ENCODE measurements at places on chromosomes 7 and 10.

- no peak for DNase-seq
Measured at GRCh38 chr10:73889014-73889413, 14.7 kb upstream of the CAMK2G start.

GRCh38 chr10:129854796-129855705 lies 109.0 kb downstream of the EBF3 start:
- DNase-seq, result no peak

GRCh38 chr7:134739362-134739761 lies 40.1 kb upstream of the CALD1 start:
- no peak for DNase-seq

DNA sequence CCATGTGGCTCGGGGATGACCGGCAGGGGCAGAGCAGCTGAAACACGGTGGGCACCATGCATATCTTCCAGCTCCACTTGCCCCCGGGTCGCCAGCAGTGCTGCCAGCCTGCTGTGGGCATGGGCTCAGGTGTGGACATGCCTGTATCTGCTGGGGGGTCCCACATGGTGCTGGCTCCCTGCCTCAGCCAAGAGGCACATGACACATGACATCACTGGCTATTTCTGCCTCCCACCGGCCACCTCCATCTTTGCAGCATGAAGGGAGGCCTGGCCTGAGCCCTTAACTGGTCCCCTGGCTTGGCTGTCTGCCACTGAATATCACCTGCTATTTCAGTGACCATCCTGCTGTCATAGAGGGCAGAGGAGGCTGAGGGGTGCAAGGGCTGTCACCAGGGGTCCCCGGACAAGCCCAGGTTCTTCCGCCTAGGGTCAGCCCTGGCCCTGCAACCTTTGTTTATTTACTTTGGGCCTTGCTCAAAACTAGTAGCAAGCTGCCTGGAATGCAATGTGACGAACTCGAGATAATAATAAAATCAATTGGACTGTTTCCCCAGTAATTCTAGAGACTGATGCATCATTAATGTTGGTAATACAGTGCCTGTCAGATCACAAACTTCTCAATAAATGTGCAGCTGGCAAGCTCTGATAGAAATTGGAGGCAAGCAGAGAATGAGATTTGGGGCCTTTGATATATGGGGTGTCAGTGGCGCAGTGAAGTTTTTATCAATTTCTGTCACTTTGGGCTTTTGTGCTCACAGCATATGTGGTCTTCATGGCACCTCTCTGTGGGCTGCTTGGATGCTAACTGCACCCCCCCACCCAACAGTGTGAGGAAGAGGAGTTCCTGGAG lies 28.5 kb downstream of the ZMIZ1 start:
- DNase-seq, result no peak

- no peak for DNase-seq
Measured at GRCh38 chr10:76554478-76554877, 1083.1 kb downstream of the KCNMA1 start.

DNA sequence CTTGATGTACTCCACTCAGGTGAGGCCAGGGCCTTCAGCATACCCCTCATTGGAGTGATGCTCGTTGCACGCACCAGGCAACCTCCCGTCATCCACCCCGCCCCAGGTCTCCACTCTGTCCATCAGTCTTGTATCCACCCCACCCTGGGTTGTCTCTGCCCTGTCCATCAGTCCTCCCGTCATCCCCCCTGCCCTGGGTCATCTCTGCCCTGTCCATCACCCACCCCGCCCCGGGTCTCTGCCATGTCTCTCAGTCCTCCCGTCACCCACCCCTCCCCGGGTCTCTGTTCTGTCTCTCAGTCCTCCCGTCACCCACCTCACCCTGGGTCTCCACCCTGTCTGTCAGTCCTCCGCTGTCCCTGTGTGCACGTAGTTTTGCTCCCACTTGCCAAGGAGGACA lies 59.9 kb downstream of the WDR37 start:
- no peak for DNase-seq

DNA sequence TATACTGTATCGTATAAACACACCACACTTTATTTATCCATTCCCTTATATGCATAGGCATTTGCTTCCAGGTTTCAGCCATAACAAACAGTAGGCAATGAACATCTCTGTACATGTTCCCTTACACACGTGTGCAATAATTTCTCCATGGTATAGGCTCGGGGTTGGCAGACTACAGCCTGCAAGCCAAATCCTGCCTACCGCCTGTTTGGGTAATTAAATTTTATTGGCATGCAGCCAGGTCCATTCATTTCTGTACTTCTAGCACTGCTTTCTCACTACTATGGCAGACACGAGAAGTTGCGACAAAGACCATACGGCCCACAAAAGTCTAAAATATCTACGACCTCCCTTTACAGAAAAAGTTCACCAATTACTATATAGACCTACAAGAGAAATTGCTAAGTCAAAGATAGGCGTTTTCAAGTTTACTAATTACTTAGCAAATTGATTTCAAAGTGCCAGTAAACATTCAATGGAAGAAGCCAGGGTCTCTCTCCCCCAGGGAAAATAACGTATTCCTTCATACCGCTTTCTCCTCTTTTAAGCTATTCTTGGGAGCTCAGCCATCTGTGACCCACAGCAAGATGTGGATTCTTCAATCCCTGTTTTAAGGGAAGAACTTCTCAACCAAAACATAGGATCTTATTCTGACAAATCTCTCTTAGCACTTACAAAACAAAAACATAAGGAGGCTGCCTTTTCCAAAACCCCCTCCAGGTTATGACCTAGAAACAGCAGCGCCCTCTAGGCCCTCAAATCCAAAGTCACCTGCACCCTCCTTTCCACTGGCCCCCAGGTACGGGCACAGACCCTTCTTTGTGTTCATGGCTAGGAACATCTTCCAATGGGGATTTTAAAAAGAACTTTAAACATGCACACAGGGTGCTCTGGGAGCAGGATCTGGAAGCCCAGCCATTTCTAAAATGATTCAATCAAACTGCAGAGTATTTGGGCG lies 100.5 kb downstream of the FGFR2 start:
- no peak for DNase-seq

- no peak for DNase-seq
Measured at GRCh38 chr10:95280637-95281036, 10.2 kb downstream of the PDLIM1 start.

DNA sequence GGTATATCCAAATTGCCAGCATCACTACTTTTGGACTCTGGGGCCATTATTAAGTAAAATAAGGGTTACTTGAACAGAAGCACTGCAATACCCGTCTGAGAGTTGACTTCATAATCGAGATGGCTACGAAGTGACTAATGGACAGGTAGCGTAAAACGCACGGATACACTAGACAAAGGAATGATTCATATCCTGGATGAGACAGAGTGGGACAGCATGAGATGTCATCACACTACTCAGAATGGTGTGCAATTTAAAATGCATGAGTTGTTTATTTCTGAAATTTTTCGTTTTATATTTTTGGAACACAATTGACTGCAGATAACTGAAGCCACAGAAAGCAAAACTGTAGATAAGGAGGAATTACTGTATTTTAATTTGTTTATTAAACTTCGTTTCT lies 421.5 kb upstream of the LRGUK start:
- no peak for DNase-seq

DNA sequence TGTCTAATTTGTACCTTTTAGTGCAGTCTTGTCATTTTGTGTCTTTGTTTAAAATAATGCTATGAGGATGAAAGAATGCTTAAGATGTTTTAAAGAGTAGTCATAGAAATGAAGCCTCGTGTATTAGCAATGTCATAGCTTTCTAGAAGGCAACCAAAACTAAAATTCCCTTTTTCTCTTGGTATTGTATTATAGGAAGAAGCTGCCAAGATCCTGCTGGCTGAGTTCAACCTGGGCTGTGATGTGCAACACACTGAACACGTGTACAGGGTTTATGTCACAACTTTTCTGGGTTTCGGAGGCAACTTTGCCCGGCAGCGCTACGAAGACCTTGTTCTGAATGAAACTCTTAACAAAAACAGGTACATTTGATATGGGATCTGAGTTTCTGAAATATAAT lies 36.2 kb downstream of the COX15 start:
- DNase-seq, result no peak

DNA sequence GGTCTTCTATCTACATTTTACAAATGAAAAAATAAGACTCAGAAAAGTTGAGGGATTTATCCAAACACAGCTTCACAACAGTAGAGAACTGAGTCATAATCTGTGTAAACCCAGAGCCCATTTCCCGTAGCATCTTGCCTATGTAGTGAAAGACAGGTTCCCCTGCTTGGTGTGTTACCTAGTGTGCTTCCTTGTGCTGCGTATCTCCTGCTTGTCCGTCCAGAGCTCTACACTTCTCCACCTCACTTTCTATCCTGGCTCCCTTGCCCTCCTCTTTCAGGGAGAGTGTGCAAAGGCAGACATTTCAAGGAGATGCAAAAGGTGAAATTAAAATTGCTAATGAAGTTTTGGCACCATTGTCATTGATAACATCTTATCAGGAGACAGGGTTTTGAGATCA lies 1.4 kb upstream of the ASNS start:
- no peak for DNase-seq

DNA sequence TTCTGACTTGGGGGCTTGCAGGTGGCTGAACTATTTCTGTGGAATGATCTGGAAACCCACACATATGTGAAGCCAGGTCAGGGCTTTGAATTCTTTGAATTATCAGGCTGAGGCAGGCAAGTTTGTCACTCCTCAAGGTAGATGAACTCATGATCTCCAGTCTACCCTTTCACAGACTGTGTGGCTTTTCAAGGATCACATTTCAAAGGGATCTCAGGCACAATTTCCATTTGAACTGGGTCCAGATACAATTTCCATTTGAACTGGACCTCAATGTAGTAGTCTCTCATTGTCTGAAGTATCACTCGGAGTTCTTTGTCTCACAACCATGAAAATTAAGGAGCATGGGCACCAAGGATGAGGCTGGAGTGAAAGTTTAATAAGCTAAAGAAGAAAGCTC lies 25.7 kb upstream of the EIF4H start:
- DNase-seq, result no peak

DNA sequence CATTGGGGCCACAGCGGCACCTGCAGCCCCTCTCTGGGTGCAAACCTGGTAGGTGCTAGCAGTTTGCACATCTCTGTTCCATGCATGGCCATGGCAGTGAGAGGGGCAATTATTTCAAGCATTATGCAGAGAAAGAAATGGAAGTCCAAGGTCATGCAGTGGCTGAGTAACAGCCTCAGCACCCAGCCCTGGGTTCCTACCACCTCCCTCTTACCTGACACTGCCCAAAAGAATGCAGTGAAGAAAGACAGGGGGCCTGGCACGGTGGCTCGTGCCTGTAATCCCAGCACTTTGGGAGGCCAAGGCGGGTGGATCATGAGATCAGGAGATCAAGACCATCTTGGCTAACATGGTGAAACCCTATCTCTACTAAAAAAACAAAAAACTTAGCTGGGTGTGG lies 4.9 kb upstream of the CHST12 start:
- DNase-seq, result no peak

DNA sequence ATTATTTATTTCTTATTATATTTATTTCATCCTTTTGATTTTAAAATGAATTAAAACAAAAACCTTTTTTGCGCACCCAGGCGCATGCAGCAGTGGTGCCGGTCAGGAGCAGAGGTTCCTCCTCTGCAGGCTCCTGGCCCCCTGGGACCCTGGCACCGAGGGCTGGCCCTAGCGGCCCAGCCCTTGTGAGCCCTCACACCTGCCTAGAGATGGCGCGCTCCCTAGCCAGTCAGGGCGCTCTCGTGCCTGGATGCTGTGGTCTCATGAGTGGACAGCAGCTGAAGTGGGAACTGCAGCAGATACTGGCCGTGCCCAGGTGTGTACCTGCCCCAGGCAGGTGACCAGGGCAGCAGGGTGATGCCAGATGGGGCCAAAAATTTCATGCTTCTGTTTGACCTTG lies 13.8 kb downstream of the RET start:
- no peak for DNase-seq

DNA sequence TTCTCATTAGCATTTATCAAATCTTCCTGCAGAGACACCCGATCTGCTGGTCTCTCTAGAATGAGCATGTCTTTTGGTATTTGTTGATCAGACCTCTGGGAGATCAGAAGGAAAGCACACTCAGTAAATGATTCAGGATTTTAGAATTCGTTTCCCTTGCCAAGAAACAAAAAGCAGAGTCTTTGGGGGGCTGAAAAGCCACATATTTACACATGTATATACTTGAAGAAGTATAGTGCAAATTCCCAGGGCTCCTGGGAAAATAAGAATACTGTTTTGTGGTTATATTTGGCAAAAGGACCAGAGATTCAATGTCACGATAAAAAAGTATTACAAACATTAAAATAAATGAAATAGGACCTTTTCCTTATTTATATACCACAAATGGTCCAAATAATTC lies 100.2 kb downstream of the AGMO start:
- no peak for DNase-seq

GRCh38 chr10:31754803-31755624 lies 173.6 kb downstream of the ARHGAP12 start:
- DNase-seq, result no peak

- no peak for DNase-seq
Measured at GRCh38 chr7:47480576-47481538, 101.1 kb downstream of the TNS3 start.

DNA sequence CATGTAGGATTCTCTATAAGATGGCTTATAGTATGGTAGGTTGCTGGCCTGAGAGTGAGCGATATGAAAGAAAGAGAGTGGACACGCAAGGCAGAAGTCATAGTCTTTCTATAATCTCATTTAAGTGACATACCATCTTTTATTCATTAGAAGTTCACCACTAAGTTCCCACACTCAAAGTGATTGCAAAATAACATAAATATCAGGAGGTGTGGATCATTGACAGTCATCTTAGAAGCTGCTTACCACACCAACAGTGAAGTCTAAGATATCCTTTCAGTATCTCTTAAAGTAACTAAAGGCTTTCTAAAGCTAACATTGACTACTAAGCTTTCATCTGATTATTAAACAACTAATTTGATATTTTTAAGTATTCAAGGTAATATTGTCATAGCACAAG lies 36.9 kb upstream of the GNAI1 start:
- DNase-seq, result no peak

DNA sequence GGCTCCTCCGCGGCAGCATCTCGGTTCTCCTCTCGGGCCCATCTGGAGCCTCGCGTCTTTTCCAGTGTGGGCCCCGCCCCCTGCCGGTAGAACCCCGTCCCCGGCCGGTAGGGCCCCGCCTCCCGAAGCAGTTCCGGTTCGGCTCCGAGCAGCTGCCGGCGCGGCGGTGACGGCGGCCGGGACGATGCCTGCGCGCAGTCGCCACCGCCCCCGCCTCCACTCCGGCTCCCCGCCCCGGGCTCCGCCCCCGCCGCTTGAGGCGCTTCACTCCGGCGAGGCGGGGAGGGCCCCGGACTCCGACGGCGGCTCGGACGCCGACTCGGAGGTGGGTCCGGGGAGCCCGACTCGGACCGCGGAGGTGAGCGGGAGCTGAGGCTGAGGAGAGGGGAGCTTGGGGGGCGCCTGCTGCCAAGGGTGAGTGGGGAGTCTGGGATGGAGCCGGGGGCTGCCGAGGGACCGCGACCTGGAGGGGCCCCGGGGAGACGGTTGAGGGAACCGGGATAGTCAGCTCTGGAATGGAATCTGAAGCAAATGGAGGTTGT lies at the start of gene SAMD8:
Gene SAMD8, plus strand, starts transcription at position 292 of the 542 bp plus-strand sequence. CDS start 38,873 bp downstream, outside the sequence.
- peak; percentile 98 for DNase-seq

- no peak for DNase-seq
Measured at GRCh38 chr7:4794591-4795350, 19.3 kb downstream of the AP5Z1 start.

GRCh38 chr10:14282276-14282675 lies 48.4 kb downstream of the FRMD4A start:
- DNase-seq, result no peak

- no peak for DNase-seq
Measured at GRCh38 chr10:43218206-43218950, 48.5 kb downstream of the RASGEF1A start.

All from stimulated activated CD4-positive, alpha-beta T cell treated with anti-CD3 and anti-CD28 coated beads, Interleukin-4, amount 100 ng/mL, for 48 hours (primary cell).